CD4-positive, alpha-beta T cell treated with Interleukin-1 beta for 1 hour (primary cell): ENCODE measurements at places on chromosomes 2 and 18.

GRCh38 chr2:38271697-38272096 is 105.4 kb downstream of the ATL2 start:
- DNase-seq: no peak

DNA sequence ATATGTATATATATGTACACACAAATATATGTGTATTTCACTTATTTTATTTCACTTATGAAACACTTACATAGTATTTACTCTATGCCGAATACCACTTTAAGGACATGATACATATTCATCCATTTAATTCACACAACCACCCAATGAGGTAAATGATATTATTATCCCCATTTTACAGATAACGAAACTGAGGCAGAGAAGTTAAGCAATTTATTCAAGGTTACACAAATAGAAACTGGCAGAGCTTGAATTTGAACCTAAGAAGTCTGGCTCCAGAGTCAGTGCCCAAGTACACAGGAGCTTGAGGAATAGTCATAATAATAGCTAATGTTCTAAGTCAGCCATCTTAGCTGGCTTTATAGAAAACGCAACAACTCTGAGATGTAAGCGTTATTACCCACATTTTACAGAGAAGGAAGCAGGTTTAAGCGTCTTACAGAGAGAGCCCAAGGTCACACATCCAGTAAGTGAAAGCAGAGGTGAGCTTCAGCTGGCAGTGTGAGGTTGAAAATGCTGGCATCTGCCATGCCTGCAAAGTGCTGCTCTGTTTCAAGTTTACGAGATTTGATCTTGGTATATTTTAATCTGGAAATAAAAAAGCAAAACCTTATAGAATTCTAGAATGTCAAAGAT is 326.9 kb downstream of the LPIN1 start:
- no peak for DNase-seq

DNA sequence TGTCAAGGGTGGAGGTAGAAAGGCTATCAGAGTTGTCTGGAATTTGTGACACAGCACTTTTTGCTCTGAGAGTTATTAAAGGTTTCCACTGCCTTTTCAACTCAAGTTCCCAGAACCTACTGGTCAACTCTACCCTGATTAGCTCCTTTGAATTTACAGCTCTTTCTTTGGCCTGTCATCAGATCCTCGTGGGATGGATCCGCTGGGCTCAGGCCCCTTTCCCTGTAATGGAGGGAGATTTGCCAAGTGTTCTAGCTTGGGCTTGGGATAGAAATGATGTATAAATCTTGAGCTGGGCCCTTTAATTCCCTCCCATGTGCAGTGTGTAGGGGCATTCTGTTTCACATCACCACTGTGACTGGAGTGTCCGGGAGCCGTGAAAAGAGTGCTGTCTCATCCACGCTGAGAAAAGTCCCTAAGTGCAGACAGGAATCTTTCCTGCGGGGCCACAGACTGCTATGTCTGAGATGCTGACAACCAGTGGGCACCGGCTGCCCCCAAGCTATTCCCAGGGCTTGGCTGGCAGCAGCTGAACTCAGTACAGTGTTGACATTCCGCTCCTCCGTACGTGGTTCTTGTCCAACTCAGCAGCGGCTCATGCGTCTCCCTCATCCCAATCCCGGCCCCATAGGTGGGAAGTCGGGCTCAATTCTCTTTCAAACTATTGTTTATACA is 46.9 kb upstream of the ARHGAP28 start:
- no peak for DNase-seq

GRCh38 chr2:151063271-151063670 is 198.4 kb downstream of the RBM43 start:
- no peak for DNase-seq

DNA sequence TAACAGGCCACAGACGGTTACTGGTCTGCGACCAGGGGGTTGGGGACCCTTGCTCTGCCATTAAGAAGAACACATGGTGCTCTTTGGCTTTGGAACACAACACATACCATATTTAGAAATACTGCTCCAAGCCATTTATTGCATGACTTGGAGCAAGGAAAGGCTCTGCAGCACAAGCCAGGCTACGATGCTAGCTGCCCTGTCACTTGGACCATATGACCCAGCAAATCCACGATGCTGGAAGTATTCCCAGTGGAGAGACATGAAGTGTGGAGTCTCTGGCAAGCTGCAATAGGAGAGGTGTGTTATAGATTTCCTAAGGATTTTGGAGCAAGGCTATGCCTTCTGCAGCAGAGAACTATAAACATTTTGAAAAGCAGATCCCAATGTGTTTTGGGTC is 171.2 kb downstream of the HAUS1 start:
- no peak for DNase-seq

DNA sequence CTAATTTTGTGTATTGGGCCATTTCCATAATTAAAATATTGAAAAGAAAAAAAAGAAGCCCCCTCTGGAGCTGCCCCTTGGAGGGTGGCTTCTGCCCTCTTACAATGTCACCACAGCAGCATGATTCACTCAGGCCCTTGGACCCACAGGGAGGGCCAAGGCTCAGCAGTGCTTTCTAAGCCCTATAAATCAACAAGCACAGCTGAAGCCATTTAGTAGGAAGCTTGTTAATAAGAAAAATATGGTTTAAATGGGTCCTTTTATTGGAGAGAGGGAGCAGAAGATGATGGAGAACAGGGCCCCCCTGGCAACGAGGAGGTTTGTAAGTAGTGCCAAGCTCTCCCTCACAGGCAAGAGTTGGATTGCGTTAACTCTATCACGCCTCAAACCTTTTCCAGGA is 107.6 kb upstream of the FZD7 start:
- DNase-seq: no peak

DNA sequence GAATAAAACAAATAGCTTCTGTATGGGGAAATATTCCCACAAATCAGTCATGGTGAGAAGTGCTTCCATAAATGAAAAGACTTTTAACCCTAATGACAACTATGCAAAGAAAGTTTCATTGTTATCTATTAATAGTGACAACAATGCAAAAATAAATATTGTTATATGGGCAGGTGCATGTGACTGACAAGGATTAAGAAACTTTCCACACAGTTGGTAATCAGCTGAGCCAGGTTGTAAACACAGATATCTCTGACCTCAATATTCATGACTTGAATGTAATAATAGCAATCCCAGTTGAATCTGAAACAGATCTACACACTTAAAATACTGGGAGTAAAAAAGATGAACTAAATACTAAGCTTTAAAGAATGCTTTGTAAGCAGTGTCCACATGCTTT is 517.0 kb upstream of the SOX11 start:
- no peak for DNase-seq
